ENCODE measurements at places on chromosomes 12 and 14.

DNA sequence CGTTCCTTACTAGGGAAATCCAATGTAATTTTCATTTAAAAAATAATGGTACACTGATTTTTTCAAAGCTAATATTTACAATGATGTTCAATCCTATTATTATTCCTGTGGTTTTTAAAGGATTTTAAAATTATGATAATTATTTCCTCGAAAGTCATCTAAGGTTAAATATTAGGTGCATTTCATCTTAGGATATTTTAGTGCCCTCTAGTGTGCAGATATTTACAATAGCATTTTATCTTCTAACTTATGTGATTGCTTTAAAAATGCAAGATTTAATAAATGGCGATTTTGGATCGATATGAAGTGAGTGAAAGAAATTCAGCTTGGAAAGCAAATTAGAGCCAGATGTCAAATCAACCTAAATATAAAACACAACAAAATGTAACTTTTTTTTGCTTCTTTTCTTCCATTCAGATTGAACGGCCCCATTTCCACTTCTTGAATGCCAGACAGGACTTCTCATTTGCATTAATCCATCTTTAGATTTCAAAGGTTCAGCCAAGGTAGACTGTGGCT is 293.5 kb downstream of the SLC6A15 start:
- DNase-seq, result no peak

GRCh38 chr12:56097738-56098137 is 6.6 kb upstream of the PA2G4 start:
- DNase-seq, result no peak

- no peak for DNase-seq
These were observed 6.8 kb downstream of the STAT6 start for GRCh38 chr12:57104292-57104910.

GRCh38 chr12:3034067-3034750 is 43.0 kb upstream of the TSPAN9 start:
- DNase-seq, result no peak

DNA sequence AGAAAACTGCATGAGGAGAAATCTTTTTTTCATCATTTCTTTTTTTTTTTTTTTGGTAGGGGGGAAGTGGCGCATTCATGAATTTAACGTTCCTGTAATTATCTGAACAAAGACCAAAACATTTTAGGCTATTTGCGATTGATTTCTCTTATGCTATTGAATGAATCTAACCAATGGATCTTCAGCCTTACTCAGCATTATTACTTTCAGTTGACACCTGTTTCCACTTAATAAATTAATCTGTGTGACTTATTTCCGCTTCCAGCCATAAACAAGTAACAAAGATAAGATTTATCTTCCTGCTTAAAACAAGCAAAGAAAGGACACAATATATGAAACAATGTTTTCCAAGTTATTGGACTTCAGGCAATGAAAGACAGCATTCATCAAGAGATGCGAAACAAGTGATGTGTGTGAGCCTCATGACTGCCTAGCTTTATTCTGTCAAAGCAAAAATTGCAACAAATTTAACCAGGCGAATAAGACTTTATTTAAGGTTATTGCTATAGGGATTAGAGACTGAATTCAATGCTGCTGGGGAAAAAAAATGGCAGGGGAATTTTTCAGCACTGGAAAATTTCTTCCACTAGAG is 1026.9 kb downstream of the LRFN5 start:
- no peak for DNase-seq

DNA sequence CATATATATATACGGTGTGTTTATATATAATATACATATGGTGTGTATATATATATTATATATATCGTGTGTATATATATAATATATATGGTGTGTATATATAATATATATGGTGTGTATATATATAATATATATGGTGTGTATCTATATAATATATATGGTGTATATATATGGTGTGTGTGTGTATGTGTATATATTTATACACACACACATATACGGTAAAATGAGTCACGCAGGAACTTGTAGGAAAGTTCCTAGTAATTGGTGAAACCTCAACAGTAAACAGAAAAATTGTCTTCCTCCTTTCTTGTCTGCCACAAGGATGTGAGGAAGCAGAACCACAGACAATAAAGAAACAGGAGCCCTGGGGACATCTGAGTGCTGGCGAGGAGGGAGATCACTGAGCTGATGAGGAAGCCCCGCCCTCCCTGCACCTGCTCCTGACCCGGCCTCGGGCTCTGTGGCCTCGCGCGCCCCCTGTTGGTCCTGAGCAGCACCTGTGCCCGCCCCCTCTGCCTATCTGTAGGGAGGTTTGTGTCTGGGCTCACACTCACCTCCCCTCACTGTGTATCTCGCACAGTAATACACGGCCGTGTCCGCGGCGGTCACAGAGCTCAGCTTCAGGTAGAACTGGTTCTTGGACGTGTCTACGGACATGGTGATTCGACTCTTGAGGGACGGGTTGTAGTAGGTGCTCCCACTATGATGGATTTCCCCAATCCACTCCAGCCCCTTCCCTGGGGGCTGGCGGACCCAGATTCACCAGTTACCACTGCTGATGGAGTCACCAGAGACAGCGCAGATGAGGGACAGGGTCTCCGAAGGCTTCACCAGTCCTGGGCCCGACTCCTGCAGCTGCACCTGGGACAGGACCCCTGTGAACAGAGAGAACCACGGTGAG is 1079.4 kb downstream of the TMEM121 start:
- no peak for DNase-seq
